Right atrium auricular region (tissue), 2 donors: ENCODE measurements at places on chromosomes 7 and 10.

- no peak overlapping the region for H3K27ac ChIP-seq
- peaks cover 35% of the 10 kb centered on the region for H3K4me1 ChIP-seq
- H3K4me3 ChIP-seq, result no peak overlapping the region
- peak; percentile 55 for DNase-seq
- no peaks in the 10 kb centered on the region for H3K36me3 ChIP-seq
- H3K27me3 ChIP-seq, result no peaks in the 10 kb centered on the region
Measured at GRCh38 chr10:48463318-48464003, 141.4 kb downstream of the ARHGAP22 start.

GRCh38 chr7:71403202-71403946 lies 271.4 kb downstream of the GALNT17 start:
- H3K4me1 ChIP-seq, result no peaks in the 10 kb centered on the region
- H3K27me3 ChIP-seq, result no peaks in the 10 kb centered on the region
- no peak overlapping the region for H3K4me3 ChIP-seq
- no peak overlapping the region for H3K27ac ChIP-seq

DNA sequence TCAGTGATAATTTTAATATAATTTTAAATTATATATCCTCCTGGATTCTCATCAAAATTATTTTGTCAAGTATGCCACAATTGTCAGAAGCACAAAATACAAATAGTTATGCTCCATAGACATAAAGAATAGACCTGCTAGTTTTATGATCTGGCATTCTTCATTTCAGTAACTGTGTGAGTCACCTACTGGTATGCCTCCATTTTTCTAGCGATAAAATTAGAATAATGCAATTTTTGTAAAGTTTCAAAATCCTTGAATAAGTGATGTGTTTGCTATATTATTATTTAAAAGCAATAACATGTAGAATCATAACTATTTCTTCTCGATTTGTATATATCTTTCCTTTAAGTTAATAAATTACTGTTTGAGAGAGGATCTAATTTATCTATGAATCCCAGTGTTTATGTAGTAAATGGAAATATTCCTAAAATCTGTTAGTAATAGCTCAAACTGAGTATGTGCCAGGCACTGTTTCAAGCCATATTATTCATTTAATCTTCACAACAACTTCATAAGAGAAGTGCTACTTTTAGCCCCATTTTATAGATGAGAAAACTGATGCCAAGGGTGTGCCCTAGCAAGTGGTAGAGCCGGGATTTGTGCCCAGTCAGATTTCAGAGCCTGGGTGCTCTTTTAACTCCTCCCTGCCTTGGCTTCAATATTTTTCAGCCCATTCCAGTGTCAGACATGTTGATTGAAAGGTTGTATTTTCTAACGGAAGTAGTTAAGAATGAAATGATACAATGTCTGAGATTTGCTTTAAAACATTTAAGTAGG lies 38.4 kb downstream of the NET1 start:
- no peak for DNase-seq
- no peaks in the 10 kb centered on the region for H3K27me3 ChIP-seq
- no peaks in the 10 kb centered on the region for H3K4me1 ChIP-seq
- no peak overlapping the region for H3K27ac ChIP-seq
- H3K36me3 ChIP-seq, result peaks cover 39% of the 10 kb centered on the region

- no peak for DNase-seq
- H3K36me3 ChIP-seq, result peaks cover 11% of the 10 kb centered on the region
- no peak overlapping the region for H3K4me3 ChIP-seq
- no peak overlapping the region for H3K27ac ChIP-seq
- H3K27me3 ChIP-seq, result no peaks in the 10 kb centered on the region
- no peaks in the 10 kb centered on the region for H3K4me1 ChIP-seq
Measured at GRCh38 chr10:95896071-95896850, 11.5 kb upstream of the CC2D2B start.

DNA sequence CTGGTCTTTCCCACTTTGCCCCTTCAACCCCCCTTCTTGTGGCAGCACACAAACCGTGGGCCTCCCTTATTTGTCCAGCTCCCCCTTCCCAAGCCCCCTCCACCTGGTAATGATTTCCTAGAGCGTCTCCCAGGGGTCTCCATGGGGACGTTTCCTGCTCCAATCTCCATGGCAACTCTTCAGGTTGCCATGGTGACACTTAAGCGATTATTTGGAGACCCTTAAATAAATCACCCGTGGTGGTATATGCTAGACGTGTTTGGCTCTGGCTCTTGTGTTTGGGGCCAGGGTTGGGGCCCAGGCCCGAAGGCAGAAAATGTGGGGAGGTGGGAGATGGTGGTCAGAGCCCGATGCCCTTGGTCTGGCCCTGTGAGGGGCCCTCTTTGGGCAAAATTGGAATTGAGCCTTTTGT lies 41.1 kb upstream of the DLG5 start:
- no peaks in the 10 kb centered on the region for H3K27me3 ChIP-seq
- no peak for DNase-seq
- H3K36me3 ChIP-seq, result no peaks in the 10 kb centered on the region
- H3K4me3 ChIP-seq, result no peak overlapping the region

GRCh38 chr7:151250181-151251132 lies 2.0 kb upstream of the SMARCD3 start:
- H3K4me1 ChIP-seq, result no peaks in the 10 kb centered on the region
- peak overlapping the region; percentile 89 for H3K27ac ChIP-seq
- no peak for DNase-seq
- no peaks in the 10 kb centered on the region for H3K27me3 ChIP-seq
- H3K36me3 ChIP-seq, result no peaks in the 10 kb centered on the region
- H3K4me3 ChIP-seq, result no peak overlapping the region

DNA sequence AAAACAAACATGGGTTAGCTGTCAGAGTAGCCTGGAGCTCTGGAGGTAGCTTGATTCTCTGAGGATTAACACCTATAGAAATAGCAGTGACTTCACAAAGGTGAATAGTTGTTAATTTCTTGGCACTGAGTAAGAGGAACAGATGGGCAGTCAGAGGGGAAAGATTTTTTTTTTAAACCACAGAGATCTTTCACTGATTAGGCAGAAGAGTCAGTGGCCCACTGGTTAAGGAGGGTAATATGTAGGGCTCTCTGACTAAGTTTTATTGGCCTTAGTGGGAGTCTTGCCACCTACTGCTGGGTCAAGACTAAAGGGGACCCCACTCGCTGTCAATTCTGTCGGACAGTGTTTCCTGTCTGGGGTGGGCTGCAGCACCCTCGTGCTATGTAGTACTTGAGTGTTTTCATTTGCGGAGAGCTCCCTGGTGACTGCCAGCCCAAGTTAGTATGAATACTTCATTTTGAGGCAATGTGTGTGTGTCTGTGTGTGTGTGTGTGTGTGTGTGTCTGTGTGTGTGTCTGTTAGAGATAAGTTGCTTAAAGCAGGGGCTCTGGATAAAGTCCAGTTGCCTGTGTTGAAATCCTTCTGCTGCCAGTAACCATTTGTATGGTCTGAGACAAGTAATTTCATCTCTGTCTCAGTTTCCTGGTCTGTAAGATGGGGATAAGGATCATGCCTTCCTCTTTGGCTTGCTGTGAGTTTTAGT lies 145.2 kb downstream of the ARID5B start:
- no peaks in the 10 kb centered on the region for H3K27me3 ChIP-seq
- no peaks in the 10 kb centered on the region for H3K4me1 ChIP-seq
- no peak overlapping the region for H3K4me3 ChIP-seq
- peak overlapping the region; percentile 97 for H3K27ac ChIP-seq

GRCh38 chr10:48221814-48222213 lies 52.7 kb downstream of the FRMPD2 start:
- no peak for DNase-seq
- H3K4me1 ChIP-seq, result peaks cover 9% of the 10 kb centered on the region

DNA sequence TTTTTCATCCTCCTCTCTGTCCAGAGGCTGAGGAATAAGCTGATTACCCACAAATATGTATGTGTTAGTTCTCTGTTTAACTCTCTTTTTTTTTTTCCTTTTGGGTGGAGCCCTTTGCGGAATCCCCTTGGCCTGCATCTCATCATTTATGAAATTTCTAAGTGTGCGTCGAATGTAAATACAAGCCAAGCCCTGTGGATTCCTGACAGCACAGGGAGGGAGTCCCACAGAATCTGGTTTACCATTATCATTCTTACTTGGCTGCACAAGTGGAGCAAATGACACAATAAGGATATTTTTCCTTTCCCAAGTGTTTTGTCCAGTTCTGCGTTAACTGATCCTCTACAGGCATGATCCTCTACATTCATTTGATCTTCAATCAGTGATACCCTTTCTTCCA lies 11.4 kb downstream of the STK31 start:
- H3K4me1 ChIP-seq, result no peaks in the 10 kb centered on the region
- no peak for DNase-seq
- H3K4me3 ChIP-seq, result no peak overlapping the region
- H3K27me3 ChIP-seq, result no peaks in the 10 kb centered on the region
- no peaks in the 10 kb centered on the region for H3K36me3 ChIP-seq
- H3K27ac ChIP-seq, result no peak overlapping the region

- DNase-seq, result no peak
- H3K36me3 ChIP-seq, result no peaks in the 10 kb centered on the region
- no peak overlapping the region for H3K27ac ChIP-seq
Measured at GRCh38 chr10:78225594-78225993, 191.9 kb downstream of the RPS24 start.

- no peaks in the 10 kb centered on the region for H3K27me3 ChIP-seq
- peak; percentile 40 for DNase-seq
- no peaks in the 10 kb centered on the region for H3K4me1 ChIP-seq
- no peaks in the 10 kb centered on the region for H3K36me3 ChIP-seq
- H3K4me3 ChIP-seq, result no peak overlapping the region
Measured at GRCh38 chr10:30625080-30625479, 4.5 kb downstream of the LYZL2 start.

GRCh38 chr10:27474741-27475140 lies 29.4 kb upstream of the RAB18 start:
- no peak overlapping the region for H3K27ac ChIP-seq
- no peaks in the 10 kb centered on the region for H3K4me1 ChIP-seq
- H3K27me3 ChIP-seq, result no peaks in the 10 kb centered on the region

DNA sequence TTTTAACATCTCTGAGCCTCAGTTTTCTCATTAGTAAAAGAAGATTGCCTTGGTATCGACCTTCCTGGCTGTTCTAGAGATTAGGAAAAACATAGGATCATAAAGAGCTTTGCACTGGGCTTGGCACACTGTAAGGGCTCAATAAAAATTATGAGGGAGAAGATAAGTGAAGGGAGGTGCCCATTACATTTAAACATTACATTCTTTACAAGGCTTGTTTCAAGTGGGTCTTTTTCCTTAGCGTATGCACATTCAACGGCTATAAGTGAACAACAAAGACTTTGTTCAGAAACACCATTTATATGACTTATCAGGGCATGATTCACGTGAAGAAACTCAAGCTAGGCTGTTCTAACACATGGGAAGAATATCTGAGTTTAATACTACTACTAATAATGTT lies 351.9 kb upstream of the NPVF start:
- H3K36me3 ChIP-seq, result no peaks in the 10 kb centered on the region
- DNase-seq, result no peak
- no peak overlapping the region for H3K4me3 ChIP-seq
- H3K4me1 ChIP-seq, result no peaks in the 10 kb centered on the region

GRCh38 chr10:69268761-69269416 lies 9.4 kb upstream of the HK1 start:
- H3K27me3 ChIP-seq, result no peaks in the 10 kb centered on the region
- H3K36me3 ChIP-seq, result no peaks in the 10 kb centered on the region
- no peaks in the 10 kb centered on the region for H3K4me1 ChIP-seq
- no peak for DNase-seq
- H3K27ac ChIP-seq, result no peak overlapping the region
- no peak overlapping the region for H3K4me3 ChIP-seq
